Mesenteric fat pad (tissue), 1 donor: ENCODE measurements at places on chromosomes 3 and 15.

DNA sequence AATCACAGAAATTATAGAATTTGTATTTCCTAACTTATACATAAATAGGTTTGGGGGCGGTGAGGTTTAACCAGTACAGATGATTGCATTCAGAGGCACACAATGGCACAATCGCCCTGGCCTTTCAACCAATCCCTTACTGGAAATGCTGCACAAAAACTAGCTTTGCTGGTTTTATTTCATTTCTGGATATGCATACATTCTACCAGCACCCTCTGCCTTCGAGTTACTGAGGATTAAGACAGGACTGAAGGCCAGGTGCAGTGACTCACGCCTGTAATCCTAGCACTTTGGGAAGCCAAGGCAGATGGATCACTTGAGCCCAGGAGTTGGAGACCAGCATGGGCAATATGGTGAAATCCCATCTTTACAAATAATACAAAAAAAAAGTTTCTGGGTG, 336.1 kb downstream of the ARRDC4 start:
- no peak for DNase-seq

GRCh38 chr3:142609136-142609535, 12.9 kb downstream of the PLS1 start:
- no peak for DNase-seq

GRCh38 chr3:156770699-156771414, 55.3 kb upstream of the LEKR1 start:
- DNase-seq, result no peak

- no peak for DNase-seq
Observed at GRCh38 chr3:132622148-132622547, 25.1 kb downstream of the ACKR4 start.

DNA sequence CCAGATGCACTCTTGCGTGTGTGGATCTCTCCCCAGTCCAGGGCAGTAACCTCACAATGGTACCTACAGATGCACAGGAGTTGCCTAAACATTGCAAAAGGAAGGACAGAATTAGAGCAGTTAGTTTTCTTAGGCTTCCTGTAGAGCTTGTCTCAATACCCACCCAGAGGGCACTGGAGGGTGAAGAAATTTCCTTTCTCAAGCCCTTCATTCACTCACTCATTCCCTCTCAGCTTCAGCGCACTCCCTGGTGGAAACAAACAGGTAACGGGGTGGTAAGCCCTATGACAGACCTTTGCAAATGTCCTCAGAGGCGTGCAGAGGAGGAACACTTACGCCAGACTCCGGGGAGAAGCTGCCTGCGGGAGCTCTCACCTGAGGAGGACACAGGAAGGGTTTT, 267.4 kb upstream of the HES1 start:
- no peak for DNase-seq

- DNase-seq, result no peak
Observed at GRCh38 chr3:45664578-45664977, 24.6 kb upstream of the SACM1L start.

GRCh38 chr15:90619468-90619867, 89.7 kb downstream of the CRTC3 start:
- no peak for DNase-seq

DNA sequence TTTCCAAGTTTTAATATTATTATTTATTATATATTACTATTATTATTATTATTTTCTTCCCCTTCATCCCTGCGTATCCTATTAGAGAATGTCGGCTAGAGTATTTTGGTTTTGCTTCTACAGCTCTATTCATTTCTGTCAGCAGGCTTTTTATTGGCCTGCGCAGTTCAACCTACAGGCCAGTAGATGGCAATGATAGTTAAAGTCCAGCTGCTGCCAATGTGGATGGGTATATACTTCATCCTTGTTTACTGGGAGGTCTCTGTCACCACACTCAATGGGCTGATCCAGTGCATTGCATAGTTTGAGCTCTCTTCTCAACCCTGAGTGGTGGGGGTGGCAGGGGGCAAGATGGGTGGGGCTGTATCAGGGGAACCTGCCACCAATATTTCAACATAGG, 799.8 kb downstream of the NSUN3 start:
- DNase-seq, result no peak
